Osteocyte (in vitro differentiated cells): ENCODE measurements at places on chromosomes 4 and X. TPM values are rescaled to one million over a fixed set of nuclear protein-coding genes. Genes with fewer than 3 reads are reported as not detected.
A peak's percentile ranks its signal among the peaks of the same experiment; 100 is the strongest.

DNA sequence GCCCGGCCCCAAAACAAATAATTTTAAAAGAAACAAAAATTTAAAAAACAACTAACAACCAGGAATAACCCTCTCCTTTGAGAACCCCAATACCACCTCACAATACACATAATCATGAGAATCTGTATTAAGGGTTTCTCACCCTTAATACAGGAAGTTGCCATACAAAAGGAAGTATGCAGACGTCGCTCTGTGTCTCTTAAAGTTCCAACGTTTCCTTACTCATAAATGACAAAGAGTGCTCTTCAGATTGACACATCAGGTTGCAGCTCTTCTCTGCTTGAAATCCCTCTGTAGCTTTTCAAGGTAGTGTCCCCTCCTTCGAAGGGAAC is 73.9 kb upstream of the IRF2 start:
- H3K27me3 ChIP-seq = peaks cover 8% of the 10 kb centered on the region
- no peaks in the 10 kb centered on the region for H3K36me3 ChIP-seq
- H3K4me1 ChIP-seq = peaks cover 15% of the 10 kb centered on the region
- peak overlapping the region; percentile 65 for H3K4me3 ChIP-seq
- no peak overlapping the region for H3K27ac ChIP-seq

STATH gene
- not detected in 2 replicates for total RNA-seq

FRG2 gene
- total RNA-seq = not detected in 2 replicates

GRCh38 chr4:6343939-6344408 is 74.3 kb downstream of the WFS1 start:
- no peak overlapping the region for H3K4me3 ChIP-seq
- no peak overlapping the region for H3K27ac ChIP-seq
- H3K4me1 ChIP-seq = no peaks in the 10 kb centered on the region
- no peak for DNase-seq
- H3K27me3 ChIP-seq = peaks cover 14% of the 10 kb centered on the region

DNA sequence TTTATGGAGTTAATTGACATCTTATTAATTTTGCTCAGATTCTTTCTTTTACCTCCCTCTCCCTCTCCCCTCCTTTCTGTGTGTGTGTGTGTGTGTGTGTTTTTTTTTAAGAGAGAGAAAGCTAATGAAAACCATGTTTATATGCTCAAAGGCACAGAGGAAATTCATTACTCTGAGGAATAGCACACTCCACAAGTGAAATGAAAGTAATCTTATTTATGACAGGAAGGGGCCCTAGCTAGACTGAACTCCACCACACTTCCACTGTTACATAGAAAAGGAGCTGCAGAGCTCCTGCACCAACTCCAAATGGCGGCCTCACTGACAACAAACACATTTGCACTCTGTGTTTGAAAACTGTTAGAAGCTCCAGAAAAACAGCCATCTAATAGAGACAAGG is 150.6 kb downstream of the RASL11B start:
- no peaks in the 10 kb centered on the region for H3K36me3 ChIP-seq
- H3K4me3 ChIP-seq = peak overlapping the region; percentile 33
- peak overlapping the region; percentile 33 for H3K27ac ChIP-seq
- no peak for DNase-seq
- no peaks in the 10 kb centered on the region for H3K27me3 ChIP-seq

DNA sequence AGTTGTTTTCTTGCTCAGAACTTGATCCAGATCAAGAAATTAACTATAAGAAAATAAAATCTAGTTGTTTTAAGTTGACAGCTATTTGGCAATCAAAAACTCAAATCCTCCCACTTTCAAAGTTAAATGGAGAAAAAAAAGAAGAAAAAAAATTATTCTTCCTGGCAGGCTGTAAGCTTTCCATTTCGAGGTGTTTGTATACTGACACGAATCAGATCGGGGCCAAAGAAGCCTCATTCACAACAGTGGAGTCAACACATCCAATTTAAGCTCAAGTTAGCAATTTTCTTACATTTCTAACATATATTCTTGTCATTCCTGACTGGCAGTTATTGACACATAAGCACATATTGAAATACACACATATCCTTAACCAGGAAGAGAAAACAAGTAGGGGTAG is 119.4 kb downstream of the UNC5C start:
- H3K36me3 ChIP-seq = no peaks in the 10 kb centered on the region
- no peak overlapping the region for H3K4me3 ChIP-seq
- no peaks in the 10 kb centered on the region for H3K27me3 ChIP-seq
- H3K4me1 ChIP-seq = peaks cover 9% of the 10 kb centered on the region
- no peak overlapping the region for H3K27ac ChIP-seq

DNA sequence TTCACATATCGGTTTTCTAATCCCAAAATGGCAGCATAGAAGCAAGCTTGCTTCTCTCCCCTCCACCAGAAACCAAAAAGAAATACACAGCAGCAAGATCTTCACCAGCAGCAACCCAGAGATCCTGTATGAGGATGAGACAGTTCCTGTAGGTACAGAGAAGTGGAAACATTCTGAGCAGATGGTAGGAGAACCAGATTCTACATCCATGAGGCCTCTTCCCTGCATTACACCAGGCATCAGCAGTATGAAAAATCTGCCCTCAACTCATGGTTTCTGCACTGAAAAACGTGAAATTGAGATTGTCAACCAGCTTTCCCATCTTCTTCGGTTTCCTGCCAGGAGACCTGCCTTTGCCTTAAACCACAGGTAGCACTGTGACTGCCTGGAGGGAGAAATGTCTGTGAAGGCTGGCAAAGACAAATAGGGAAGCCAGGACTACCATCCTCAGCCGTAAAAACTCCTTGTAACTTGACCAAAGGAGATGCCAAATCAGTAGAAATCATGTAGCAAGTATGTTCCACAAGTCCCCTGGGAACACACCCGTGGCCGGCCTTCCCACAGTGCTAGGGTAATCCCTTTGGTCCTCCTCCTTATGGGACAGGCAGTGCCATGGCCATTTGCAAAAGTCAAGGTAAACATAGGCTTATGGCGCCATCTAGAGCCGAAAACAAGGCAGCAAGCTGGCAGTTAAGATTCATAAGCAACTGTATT is 24.0 kb upstream of the MTHFD2L start:
- H3K27me3 ChIP-seq = no peaks in the 10 kb centered on the region
- no peak overlapping the region for H3K4me3 ChIP-seq
- peaks cover 15% of the 10 kb centered on the region for H3K36me3 ChIP-seq
- peaks cover 10% of the 10 kb centered on the region for H3K4me1 ChIP-seq
- H3K27ac ChIP-seq = peak overlapping the region; percentile 52

DNA sequence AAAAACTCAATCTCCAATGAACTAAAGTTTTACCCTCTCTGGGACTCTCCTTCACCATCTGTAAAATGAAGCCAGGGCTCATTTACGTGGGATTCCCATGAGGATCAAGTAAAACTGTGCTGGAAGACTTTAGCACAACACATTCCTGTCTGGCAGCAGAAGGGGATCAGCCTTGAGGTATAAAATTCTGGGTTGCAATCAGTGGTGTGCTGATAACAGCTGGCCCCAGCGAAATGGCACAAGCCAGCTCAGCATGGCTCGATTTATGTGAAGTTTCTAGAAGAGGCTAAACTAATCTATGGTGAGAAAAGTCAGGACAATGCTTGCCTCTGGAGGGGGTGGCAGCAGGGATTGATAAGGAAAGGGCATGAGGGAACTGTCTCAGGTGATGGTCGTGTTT is 28.4 kb downstream of the ZNF630 start:
- H3K36me3 ChIP-seq = no peaks in the 10 kb centered on the region
- no peak overlapping the region for H3K4me3 ChIP-seq
- no peak overlapping the region for H3K27ac ChIP-seq
- H3K4me1 ChIP-seq = no peaks in the 10 kb centered on the region

HTRA3 gene
- 0.16 and 0.37 TPM in 2 replicates for total RNA-seq

DNA sequence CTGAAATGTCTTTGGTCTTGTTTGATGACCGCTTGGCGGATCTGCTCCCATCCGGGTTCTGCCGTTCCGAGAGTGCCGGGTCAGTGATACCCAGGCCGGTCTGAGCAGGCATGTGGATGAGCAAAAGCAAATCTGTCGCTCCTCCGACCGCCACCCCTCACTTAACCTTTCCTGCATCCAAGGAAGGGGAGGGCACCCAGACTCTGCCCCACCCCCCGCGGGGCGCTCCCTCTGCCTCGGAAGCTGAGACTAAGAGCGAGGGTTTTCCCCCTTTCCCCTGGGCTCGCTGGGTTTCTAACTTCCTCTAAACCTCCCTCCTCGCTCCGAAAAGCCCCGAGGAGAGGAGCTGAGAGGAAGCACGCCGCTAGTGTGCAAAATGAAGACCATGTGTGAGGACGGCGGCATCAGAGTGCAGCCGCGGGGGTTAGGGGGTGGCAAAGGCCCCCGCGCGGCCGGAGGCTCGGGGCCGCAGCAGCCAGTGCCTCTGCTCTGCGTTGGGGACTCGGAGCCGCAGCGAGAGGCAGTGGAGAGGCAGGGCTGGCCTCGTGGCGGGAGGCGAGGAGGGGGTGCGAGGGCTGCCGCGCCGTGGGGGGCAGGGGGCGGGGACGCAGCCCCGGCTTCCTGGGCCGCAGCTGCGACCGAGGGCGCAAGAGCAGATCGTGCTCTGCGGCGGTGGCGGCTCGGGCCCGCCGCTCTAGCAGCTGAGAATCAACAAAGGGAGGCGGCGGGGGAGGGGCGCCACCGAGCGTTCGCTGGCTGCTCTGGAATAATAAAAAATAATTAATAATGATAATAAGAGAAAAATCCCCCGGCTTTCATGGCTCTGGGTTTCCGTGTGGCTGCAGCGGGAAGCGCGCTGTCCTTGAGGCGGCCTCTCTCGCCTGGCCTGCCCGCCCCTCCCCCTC is 55.8 kb upstream of the BCOR start:
- H3K27ac ChIP-seq = peak overlapping the region; percentile 91
- no peaks in the 10 kb centered on the region for H3K36me3 ChIP-seq
- no peaks in the 10 kb centered on the region for H3K27me3 ChIP-seq
- peaks cover 64% of the 10 kb centered on the region for H3K4me1 ChIP-seq
- H3K4me3 ChIP-seq = peak overlapping the region; percentile 72
- DNase-seq = no peak

DNA sequence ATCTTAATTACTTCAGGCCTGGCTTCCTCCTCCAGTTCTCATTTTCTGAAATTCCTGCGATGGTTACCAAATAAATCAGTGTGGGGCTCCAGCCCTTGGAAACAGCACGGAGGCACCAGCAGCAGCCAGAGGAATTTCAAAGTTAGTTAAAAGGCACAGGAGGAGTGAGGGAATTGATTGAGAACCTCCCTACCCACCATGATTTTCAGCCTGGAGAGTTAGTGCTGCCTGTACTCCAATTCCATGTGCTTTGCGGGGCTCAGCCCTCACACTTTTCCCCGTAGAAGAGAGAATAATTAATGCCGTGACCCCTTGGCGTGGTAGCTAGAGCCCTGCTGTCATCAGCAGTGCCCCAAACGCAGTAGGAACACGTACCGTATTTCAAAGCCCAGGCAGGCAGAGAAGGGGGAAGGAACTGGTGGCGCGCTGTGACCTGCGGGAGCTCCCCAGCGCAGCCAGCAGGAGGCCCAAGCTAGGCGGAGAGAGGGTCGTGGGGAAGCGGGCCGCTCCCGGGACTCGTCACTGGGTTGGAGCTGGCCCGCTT is 84.0 kb upstream of the IGFBP7 start:
- H3K4me1 ChIP-seq = no peaks in the 10 kb centered on the region
- no peaks in the 10 kb centered on the region for H3K36me3 ChIP-seq
- no peak for DNase-seq

DNA sequence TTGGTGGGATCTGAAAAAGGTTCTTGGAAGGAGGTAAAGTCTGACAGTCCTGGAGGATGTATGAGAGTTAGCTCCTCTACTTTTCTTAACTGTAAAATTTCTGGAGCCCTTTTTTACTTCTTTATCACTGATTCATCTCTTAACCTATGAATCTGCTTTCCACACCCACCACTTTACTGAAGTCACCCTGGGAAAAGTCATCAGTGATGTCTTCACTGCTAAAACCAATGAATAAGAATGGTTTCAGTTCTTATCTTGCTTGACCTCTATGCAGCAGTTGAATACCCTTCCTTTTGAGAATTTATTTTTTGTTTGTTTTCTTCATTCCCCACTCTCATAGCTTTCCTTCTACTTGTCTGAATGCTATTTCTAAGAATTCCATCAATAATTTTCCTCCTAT is 80.0 kb downstream of the AREG start:
- H3K27ac ChIP-seq = no peak overlapping the region
- no peak for DNase-seq
- H3K36me3 ChIP-seq = no peaks in the 10 kb centered on the region
- H3K4me1 ChIP-seq = peaks cover 8% of the 10 kb centered on the region
- H3K4me3 ChIP-seq = no peak overlapping the region
- peaks cover 8% of the 10 kb centered on the region for H3K27me3 ChIP-seq

GRCh38 chr4:114791976-114792375 is 193.4 kb downstream of the UGT8 start:
- H3K4me3 ChIP-seq = no peak overlapping the region
- no peak overlapping the region for H3K27ac ChIP-seq
- no peaks in the 10 kb centered on the region for H3K27me3 ChIP-seq
- DNase-seq = no peak
- peaks cover 3% of the 10 kb centered on the region for H3K4me1 ChIP-seq

- H3K27me3 ChIP-seq = no peaks in the 10 kb centered on the region
- H3K4me1 ChIP-seq = peaks cover 6% of the 10 kb centered on the region
- no peak overlapping the region for H3K27ac ChIP-seq
- no peaks in the 10 kb centered on the region for H3K36me3 ChIP-seq
- H3K4me3 ChIP-seq = no peak overlapping the region
Measured at GRCh38 chr4:66357316-66357715, 687.0 kb upstream of the EPHA5 start.

BLOC1S4 gene
- 14.9 and 16.1 TPM in 2 replicates for total RNA-seq

TAF7L gene
- 0.24 TPM in 1 of 2 replicates, not detected in the other for total RNA-seq

SPANXD gene
- not detected in 2 replicates for total RNA-seq

- H3K4me1 ChIP-seq = peaks cover 36% of the 10 kb centered on the region
- no peaks in the 10 kb centered on the region for H3K36me3 ChIP-seq
- no peak for DNase-seq
- H3K27me3 ChIP-seq = peaks cover 10% of the 10 kb centered on the region
Measured at GRCh38 chr4:15455290-15455689, 14.4 kb upstream of the CC2D2A start.

DNA sequence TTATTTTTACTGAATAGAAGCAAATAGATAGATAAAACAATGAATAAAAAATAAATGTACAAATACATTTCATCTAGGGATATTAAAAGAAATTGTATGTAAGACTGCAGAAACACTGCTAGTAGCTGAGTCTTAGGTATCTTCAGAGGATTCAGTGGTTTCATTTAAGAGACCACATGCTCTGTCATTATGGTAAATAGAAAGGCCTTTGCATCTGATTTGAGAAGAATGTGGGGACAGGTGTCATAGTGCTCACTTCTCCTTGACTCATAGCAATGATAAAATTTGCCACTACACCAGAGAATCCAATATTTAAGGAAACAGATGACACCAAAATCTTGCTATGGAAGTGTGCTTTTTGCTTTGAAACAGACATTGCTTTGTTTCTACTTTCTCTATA is 59.8 kb upstream of the PPP1R2C start:
- H3K4me3 ChIP-seq = no peak overlapping the region
- DNase-seq = no peak
- no peaks in the 10 kb centered on the region for H3K27me3 ChIP-seq
- no peaks in the 10 kb centered on the region for H3K4me1 ChIP-seq

AMTN gene
- total RNA-seq = not detected in 2 replicates
